ENCODE measurements at places on chromosomes 7 and 10.

DNA sequence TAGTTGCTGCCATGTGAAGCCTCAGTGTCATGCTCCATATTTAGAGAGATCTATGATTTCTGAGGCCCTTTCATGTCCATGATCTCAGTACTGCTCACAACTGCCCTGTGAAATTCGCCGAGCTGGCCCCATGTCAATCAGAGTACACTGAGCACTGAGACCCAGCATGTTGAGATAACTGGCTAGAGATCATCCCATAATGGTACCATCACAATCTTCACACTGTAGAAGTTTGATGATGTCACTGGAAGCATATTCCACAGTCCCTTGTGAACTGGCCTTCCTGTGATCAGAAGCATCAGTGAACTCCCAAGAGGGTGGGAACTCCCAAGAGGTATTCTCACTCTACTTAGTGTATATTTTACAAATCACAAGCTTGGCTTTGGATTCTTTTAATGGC, 116.0 kb downstream of the EGFR start:
- no peak for DNase-seq

DNA sequence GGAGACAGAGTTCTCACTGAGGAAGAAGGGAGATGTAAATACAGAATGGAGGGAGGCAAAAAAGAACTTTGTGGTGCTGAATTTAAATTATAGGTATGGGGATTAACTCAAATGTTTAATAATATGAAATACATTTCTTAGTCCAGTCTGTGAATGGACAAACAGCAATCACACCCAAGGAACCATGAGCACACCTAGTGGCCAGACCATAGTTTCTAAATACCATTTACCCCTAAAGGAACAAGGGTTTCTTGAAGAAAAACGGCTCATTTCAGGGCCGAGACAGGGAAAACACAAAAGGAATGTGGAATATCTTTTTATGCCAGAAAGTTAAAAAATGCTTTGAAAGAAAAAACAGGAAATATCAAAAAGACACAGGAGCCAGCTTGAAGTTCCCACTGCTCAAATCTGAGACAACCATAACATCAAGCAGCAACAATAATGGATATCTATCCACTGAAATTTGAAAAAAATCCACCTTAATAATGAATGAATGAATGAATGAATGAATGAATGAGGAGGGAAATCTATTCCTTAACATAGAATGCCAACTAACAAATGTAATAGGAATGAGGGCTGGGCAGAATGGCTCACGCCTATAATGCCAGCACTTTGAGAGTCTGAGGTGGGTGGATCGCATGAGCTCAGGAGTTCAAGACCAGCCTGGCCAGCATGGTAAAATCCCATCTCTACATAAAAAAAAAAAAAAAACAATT, 8.6 kb downstream of the IPMK start:
- no peak for DNase-seq

- DNase-seq, result no peak
Observed at GRCh38 chr7:32761451-32762205, 129.9 kb downstream of the KBTBD2 start.

GRCh38 chr7:7884855-7885254, 83.7 kb upstream of the GLCCI1 start:
- no peak for DNase-seq

DNA sequence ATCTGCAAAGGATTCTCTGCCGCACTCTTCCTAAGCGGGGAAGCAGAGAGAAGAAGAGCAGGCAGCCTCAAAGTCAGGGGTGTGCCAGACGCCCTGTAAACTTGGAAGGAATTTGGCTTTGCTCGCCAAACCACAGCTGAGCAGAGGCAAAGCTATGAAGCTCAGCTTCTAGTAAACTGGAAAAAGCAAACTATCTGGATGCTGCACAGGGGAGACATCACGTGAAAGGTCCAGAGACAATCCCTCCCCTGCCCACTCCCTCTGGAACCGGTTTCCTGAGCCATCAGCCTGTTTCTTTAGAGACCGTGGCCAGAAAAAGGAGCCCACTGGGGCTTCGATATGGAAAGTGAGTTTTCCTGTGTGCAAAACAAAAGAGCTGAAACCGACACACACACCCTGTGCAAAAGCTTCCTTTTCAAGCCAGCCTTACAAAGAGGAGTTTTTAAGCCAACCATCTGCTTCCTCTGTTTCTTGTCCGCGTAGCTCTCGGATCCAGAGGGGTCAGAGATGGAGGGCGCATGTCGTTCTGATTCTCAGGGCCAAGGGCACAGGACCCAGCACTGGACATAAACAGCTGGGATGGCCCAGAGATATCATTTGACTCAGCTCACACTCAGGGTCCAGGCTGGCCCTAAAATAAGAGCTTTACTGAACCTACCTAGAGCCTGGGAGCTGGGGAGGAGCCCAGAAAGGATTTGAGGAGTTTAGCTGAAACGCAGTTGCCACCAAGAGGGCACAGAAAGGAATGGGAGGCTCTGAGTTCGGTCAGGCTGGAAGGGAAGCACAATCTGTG, 58.2 kb upstream of the DNAAF5 start:
- peak; percentile 36 for DNase-seq

GRCh38 chr7:126378642-126379041, 874.1 kb downstream of the GRM8 start:
- DNase-seq, result no peak

DNA sequence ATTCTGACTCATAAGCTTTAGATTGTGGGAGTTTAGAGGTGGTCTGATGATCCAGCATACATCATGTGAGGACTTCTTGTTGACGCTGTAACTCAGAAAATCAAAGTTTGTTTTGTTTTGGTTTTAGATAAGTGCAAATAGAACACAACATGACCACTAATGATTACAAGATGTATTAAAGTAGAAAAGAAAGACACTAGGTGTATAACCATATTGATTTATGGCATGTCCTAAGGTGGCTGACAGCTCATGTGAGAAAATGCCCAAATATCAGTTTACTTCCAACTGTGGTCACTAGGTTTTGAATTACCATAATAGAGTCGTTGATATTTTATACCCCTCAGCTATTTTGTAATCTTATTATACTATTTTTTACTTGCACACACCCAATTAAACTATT, 1131.4 kb upstream of the PHF14 start:
- no peak for DNase-seq
